SHP77 (cell line): ENCODE measurements at places on chromosomes 4 and X.

GRCh38 chrX:19107035-19107434 is 15.2 kb downstream of the ADGRG2 start:
- DNase-seq, result no peak

DNA sequence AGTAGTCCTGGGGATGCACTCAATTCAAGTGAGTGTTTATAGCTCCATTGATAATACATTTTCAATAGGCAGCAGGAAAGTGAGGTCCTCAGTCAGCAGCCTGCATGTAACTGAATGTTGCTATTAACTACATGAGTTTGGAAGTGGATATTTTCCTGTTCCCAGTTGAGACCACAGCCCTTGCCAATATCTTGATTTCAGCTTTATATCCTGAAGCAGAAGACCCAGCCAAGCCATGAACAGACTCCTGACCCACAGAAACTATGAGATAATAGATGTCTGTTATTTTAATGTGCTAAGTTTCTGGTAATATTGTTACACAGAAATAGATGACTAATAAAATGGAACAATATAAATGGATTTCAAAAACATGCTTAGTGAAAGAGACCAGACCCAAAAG is 63.7 kb downstream of the VSIG4 start:
- DNase-seq, result no peak

- DNase-seq, result no peak
Observed at GRCh38 chr4:76205476-76205875, 8.1 kb downstream of the SCARB2 start.

DNA sequence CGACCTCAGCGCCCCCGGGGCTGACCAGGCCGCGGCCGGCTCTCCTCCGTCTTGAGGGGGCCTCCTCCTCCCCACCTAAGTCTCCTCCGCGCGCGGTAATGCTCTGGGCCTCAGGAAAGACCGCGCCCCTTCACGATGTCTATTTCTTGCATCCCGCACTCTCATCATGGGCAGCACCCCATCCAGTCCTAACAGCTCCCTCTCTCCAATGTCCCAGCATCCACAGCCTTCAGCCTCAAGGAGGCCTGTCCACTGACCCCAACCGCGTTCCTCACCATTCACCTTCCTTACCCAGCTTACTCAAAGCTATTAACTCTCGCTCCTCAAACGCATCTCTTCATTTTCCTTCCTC is 77.5 kb downstream of the MAGED4 start:
- no peak for DNase-seq
